ENCODE measurements at places on chromosomes 7 and 10.

GRCh38 chr10:77492368-77492994 is 145.1 kb downstream of the KCNMA1 start:
- DNase-seq: no peak

- no peak for DNase-seq
Measured at GRCh38 chr7:30791114-30791513, 19.9 kb downstream of the MINDY4 start.

DNA sequence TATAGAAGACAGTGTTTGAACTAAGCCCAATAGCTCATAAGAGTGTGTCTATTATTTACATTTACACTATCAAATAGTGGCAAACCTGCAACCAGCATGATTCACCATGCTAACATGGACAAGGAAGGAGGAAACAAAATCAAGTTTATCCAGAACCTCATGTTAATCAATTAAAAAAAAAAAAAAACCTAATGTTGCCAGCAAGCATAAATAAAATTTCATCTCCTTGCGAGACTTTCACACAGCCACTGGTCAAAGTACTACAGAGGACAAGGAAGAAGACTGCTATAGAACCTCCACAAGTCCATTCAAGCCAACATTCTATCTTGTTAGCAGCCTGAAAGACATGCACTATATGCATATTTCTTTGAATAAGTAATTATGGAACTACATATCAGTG is 9.7 kb downstream of the TM9SF3 start:
- DNase-seq: no peak

DNA sequence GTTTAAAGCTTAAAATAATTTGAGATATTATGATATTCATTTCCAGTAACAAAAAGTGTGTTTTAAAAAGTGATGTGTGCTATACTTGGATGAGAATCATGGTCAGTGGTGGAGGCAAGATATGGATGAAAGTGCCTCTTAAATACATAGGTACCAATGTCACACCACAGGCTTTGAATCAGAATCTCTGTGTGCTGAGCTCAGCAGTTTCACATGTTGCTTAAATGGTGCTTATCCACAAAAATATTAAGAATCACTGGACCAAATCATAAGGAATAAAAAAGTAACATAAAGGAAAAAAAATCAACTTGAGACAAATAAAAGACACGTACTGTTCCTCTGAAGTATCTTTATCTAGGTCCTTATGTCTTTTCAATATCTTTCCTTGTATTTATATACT is 850.5 kb upstream of the POT1 start:
- DNase-seq: no peak

GRCh38 chr10:59633063-59633462 is 76.6 kb downstream of the SLC16A9 start:
- no peak for DNase-seq

DNA sequence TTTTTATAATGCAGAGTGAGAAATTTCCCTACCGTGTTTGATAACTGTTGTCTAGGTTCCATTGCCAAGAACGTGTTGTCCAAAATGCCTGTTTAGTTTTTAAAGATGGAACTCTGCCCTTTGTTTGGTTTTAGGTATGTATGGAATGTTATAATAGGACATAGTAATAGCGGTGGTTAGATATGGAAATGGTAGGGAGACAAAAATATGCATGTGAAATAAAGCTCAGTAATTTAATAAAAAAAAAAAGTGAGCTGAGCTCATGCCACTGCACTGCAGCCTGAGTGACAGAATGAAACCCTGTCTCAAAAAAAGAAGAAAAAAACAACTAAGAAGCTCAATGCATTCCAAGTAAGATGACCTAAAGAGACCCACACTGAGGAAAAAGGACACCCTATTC is 72.9 kb downstream of the ZNF783 start:
- no peak for DNase-seq

DNA sequence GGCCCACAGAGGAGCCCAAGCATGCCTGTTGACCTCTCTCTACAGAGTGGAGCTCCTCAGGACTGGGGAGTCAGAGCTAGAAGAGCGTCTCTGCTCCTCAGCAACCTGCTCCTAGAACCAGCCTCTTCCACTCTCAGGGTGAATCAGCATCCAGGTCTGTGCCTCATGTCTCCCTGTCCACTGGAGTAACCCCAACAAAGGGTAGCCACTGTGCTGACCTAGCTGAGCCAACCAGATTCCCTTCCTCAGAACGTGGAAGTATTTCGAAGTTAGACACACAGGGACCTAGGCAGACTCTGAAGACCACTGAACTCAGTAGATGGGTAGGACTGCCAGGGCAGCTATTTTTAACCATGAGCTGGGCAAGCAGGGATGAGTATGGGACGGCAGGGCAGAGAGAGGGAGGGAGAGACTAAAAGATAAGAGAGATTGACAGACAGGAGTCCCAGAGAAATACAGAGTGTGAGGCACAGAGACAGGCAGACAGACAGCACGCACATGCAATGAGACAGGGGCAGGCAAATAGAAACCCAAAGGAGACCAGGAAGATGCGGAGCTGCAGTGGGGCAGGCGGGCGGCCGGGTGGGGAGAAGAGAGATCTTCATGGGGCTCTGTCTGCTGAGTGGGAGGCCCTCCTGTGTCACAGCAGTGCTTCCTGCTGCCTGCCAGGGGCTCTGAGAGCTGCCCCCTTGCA is 56.7 kb downstream of the OSBPL3 start:
- no peak for DNase-seq

DNA sequence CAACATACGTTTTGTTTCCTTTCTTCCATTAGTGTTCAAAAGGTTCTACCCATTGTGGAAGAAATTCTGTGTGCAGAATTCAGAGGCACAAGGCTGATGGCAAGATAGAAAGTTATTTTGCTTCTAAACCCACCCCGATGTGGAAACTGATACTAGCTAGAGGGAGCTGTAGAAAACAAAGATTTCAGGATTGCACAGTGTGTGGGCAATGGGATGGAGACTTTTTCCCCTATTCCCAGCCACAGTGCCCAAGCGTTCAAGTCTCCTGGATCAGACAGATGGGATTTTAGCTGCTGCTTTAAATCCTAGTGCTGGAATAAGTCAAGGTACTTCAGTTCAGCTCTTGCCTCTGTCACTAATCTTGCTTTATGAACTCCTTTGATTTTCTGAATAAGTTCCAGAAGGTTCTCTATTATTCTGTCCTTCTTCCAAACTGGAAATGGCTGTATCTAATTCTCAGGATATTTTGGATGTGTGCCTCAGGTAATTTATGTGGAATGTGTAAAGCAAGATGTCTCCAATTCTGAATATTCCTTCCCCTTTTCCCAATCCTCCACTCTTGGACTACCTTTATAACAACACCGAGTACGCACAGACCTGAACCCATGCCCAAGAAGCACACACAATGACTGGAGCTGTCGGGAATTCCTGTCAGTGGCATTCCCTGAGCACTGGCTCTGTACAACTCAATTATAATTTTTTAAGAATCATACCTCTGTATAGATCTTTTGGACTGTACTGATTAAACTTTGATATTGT is 473.0 kb downstream of the PLXDC2 start:
- no peak for DNase-seq

- no peak for DNase-seq
Measured at GRCh38 chr7:16755397-16755796, 1.8 kb downstream of the TSPAN13 start.

DNA sequence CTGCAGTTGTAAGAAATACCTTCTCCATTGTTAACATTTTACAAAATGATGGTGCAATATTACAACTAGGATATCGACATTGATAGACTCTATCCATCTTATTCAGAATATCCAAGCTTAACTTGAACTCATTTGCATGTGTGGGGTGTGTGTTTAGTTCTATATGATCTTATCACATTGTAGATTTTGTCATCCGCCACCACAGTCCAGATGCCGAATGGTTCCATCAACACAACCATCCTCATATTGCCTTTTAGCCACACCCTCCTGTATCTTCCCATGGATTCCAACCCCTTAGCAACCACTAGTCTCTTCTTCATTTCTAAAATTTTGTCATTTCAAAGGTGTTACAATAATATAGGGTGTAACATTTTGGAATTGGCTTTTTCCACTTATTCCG is 452.9 kb upstream of the AKR1E2 start:
- DNase-seq: no peak

DNA sequence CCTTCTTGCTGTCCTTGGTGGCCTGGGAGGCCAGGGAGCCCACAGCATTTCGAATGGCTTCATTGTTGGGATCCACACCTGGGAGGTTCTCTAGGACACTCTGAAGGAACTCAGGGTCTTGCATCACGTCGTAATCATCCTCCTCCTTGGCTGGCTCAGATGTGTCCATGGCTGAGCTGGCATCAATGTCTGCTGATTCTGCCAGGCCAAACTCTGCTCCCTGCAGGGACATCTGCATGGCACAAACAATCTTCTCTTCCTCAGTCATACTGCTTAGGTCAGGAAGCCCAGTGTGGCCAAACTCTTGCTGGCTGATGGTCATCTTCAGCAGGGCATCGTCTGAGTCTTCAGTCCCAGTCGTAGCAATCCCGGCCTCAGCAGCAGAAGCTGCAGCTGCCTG is 34.9 kb upstream of the PLCE1 start:
- no peak for DNase-seq

GRCh38 chr10:32577448-32577847 is 131.5 kb downstream of the CCDC7 start:
- DNase-seq: no peak

DNA sequence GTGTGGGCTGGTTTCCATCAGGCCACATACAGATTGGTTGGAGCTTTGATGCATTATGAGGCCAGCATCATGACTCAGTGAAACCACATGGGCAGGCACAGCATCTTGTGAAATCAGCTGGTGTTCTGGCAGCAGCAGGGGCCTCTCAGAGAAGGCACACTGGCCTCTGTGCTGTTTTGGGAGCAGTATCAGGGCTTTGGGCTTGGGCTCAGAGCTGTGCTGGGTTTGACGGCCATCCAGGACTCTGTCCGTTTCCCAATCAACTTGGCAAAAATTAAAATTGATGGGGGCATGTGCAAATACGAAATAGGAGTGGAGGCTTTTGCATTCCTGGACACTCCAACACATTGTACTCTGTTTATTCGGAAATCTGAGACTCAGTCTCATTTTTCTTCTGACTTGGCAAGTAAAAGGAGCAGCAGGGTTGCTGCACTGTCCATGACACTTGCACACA is 190.9 kb downstream of the BMPER start:
- peak; percentile 49 for DNase-seq

DNA sequence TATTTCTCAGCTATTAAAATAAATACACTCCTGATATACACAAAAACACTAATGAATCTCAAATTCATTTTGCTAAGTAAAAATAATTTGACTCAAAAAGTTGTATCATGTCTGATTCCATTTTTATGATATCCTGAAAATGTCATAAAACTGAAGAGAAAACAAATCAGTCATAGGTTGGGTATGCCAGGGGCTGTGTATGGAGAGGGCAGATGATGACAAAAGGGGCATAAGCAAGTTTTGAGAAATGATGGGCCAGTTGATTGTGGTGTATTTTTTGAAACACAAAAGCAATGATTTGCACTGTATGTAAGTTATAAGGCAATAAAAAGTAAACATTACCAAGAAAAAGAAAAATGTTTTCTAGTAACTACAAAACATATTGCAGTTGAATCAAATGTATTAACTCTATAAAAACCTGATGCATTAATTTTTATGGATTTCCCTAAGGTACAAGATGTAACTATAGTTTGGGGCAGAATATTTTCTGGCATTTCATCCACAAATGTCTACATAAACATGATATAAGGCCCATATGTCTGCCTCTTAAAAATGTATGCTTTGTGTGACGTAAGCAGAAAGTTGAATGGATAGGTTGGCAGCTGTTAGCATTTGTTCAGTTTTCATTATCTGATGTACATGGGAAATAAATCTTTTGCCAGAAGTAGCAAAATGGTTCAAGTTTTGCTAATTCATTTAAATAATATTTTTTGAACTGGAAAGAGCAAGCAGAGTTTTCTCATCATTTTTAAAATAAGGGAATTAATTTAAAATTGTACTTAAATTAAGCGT is 35.1 kb upstream of the ING3 start:
- no peak for DNase-seq
